ENCODE measurements at places on chromosomes 3 and 15.

- DNase-seq = no peak
Measured at GRCh38 chr15:73119478-73119877, 67.2 kb downstream of the NEO1 start.

GRCh38 chr3:49803465-49804140 is 542 bp downstream of the INKA1 start:
- DNase-seq = no peak

DNA sequence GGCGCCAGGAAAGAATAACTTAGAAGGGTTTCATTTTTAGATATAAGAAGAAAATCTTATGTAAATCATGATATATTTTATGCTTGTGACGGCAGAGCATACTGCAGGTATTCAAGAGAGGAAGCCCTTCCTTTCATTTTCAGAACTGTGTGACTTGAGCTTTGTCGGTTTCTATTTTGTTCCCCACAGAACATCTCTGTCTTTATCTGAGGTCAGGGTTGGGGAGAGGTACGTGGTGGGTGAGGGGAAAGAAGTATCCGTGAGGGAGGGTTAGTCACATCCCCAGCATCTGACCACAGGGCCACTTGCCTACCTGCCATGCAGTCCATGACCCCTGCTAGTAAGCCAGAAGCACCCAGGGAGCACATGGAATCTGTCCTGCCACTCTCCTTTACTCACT is 126.5 kb downstream of the DGKG start:
- DNase-seq = no peak

DNA sequence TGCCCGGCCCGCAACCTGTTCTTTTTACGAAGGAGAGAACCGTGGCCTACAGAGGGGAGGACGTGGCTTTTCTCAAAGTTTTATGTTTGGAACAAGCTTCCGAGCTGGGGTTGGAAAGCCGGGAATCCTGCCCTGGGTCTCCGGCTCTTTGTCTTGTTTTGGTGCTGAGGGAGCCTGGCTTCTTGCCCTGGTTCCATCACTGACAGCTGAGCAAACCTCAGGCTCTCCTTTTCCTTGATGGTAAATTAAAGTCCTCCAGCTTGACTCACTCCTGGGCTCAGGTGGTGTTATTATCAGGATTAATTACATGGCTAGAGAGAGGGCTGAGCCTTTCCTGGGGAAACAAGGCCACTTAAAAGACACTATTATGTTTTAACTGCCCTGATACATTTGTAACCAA is 289.5 kb upstream of the RGMA start:
- no peak for DNase-seq

GRCh38 chr3:158453865-158454264 is 117.1 kb upstream of the MLF1 start:
- no peak for DNase-seq

- no peak for DNase-seq
Measured at GRCh38 chr3:50502225-50502583, 1.2 kb downstream of the CACNA2D2 start.
